Germinal center (tissue), 1 donor: ENCODE measurements at places on chromosomes 4 and X.

DNA sequence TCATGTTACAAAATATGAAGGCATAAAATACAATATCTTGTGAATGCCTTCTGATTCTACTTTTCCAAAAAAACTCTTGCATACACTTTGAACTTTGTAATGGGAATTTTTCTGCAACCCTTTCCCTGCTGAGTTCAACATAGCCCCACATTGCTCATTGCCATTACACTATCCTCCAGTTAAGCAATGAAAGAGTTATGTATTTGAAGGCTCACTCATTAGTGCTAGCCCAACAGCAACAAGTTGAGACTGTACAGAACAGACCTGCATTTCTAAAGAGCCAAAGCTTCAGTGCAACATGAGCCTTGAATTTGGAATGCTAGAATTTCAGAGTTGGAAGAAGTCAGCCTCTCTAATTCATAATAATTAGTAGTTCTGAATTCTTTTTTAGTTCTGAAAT lies 44.4 kb upstream of the STAG2 start:
- DNase-seq, result no peak

DNA sequence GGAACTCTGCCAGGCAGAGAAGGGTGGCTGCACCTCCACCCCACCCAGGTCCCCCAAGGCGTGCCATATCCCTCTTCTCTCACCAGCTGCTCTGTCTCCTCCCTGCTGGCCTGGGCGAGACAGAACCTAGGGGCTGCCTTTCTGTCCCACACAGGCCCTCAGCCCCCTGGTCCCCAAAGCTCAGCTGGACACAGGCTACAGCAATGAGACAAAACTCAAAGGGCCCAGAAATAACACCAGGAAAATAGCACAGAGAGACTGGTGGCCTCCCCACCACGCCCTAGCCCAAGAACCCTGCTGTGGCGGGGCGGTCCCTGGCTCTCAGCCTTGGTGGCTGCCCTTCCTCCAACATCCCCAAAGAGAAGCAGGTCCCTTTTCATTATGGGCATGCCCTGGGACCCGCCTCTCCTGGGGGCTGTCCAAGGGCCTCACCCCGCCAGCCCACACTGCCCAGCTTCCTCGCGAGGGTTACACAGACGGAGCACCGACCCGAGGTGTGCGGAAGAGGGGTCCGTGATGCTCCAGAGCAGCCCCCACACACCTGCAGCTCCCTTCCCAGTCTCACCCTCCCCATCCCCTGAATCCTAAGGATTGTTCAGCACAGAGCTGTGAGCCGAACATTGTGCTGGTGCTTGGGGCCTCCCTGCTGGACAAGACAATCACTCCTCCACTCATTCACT lies 67.7 kb upstream of the HMX1 start:
- DNase-seq, result no peak

DNA sequence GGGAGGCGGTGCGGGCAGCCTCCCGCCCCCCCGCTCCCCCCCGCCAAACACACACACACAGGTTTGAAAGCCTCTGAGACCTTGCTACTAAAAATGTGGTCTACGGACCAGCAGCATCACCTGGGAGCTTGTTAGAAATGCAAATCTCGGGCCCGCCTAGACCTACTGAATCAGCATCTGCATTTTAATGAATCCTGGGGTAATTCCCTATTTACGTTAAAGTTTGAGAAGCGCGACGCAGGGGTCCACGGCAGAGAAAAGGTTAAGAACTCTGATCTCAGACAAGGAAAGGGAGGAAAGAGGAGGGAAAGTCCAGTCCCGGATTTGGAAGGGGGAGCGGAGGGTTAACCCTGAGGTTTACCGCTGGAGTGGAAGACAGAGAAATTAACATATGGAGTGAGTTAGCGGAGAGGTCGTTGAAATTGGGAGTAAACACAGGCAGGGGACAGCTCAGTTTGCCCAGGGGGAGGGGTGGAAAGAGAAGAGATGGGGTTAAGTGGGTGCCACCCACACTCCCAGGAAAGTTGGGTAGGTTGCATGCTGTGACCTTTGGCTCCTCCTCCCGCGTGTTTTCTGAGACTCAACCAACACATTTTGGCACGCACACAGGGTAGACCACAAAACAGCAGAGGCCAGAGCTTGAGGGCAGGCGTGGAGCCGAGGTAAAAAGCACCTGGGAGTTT lies 483.6 kb downstream of the BCOR start:
- DNase-seq, result no peak

DNA sequence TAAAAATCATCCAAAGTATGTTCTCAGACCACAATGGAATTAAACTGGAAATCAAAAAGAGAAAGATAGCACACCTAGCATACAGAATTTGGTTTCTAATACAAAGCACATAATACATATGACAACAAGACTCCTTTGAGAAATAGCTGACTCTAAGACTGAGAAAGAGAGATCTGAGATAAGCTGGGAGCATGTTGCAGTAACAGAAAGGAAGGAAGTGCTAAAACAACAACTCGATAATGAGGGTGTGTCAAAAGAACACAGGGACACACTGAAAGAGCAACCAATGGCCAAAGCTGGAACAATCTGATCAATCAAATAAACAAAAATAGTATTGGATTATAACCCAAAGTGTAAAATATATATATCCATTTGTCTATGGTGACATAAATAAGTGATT lies 586.6 kb downstream of the C4orf33 start:
- DNase-seq, result no peak

DNA sequence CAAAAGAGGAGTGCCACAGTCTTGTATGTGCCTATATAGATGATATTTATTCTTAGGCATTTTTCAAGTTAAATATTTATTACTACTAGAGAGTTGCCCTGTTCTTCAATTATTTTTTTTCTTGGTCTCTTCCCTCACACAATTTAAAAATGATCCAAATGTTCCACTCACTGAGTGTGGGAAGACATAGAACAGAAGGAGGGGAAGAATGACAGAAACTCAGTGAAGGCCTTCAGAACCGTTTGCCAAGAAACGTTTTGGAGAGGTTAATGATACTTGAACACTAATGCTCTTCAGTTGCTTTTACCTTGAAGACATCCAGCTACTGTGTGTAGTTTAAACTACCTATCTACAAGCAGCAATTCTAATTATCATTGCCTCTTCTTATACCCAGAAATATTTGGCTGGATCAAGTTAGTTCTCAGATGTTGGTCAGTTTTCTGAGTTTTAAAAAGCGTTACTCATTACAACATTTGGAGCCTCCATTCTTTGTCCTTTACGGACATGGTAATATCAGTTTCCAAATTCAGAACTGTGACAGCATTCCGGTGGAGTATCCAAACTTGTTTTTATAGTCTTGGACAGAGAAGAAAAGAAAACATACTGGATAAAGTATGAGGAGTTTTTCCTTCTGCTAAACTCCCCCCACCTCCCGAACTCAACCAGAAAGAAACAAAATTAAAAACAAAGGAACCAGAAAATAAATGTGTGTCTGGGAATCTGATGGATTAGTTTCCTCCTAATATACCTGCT lies 389.7 kb downstream of the SPRY1 start:
- no peak for DNase-seq

GRCh38 chrX:148070504-148070877 lies 89.4 kb downstream of the FMR1NB start:
- DNase-seq, result no peak
